ENCODE measurements at places on chromosomes 13 and 19. TPM values are rescaled to one million over a fixed set of nuclear protein-coding genes. Genes with fewer than 3 reads are reported as not detected.

LRP3 gene
- 22.2 TPM for total RNA-seq

ZNF556 gene
- total RNA-seq = not detected

ZNF541 gene
- total RNA-seq = not detected

LTBP4 gene
- total RNA-seq = 66.1 TPM

SLC5A5 gene
- not detected for total RNA-seq

RNF17 gene
- 0.50 TPM for total RNA-seq

DIRAS1 gene
- total RNA-seq = 0.34 TPM

TIMM44 gene
- 56.8 TPM for total RNA-seq

FUT3 gene
- total RNA-seq = not detected

PGLYRP2 gene
- total RNA-seq = not detected

NLRP5 gene
- total RNA-seq = not detected

KCNRG gene
- 1.2 TPM for total RNA-seq

NRTN gene
- total RNA-seq = not detected

CASP14 gene
- not detected for total RNA-seq

ARHGEF7 gene
- 25.3 TPM for total RNA-seq

CGB8 gene
- not detected for total RNA-seq

DLEU7 gene
- not detected for total RNA-seq

CCDC124 gene
- 102 TPM for total RNA-seq

SIGLEC8 gene
- total RNA-seq = not detected

SLC7A9 gene
- total RNA-seq = not detected

OVOL3 gene
- not detected for total RNA-seq
